Regular cardiac myocyte (primary cell): ENCODE measurements at places on chromosomes 5 and 9. TPM values are rescaled to one million over a fixed set of nuclear protein-coding genes. Genes with fewer than 3 reads are reported as not detected.

CTSV gene
- total RNA-seq = under 0.01 and 0.38 TPM in 2 replicates

PSD2 gene
- under 0.01 and 0.28 TPM in 2 replicates for total RNA-seq

GLRA1 gene
- not detected in 2 replicates for total RNA-seq

RNF183 gene
- not detected in 2 replicates for total RNA-seq

LMX1B gene
- under 0.01 TPM in 1 of 2 replicates, not detected in the other for total RNA-seq

PKN3 gene
- 0.28 and 1.7 TPM in 2 replicates for total RNA-seq

MYO10 gene
- 57.8 and 104 TPM in 2 replicates for total RNA-seq

IRX4 gene
- not detected in 2 replicates for total RNA-seq

OBP2B gene
- not detected in 2 replicates for total RNA-seq
